ENCODE measurements at places on chromosomes 4 and X. TPM values are rescaled to one million over a fixed set of nuclear protein-coding genes. Genes with fewer than 3 reads are reported as not detected.

- DNase-seq: no peak
These were observed 412.1 kb upstream of the GRIA3 start for GRCh38 chrX:122771933-122772332.

DNA sequence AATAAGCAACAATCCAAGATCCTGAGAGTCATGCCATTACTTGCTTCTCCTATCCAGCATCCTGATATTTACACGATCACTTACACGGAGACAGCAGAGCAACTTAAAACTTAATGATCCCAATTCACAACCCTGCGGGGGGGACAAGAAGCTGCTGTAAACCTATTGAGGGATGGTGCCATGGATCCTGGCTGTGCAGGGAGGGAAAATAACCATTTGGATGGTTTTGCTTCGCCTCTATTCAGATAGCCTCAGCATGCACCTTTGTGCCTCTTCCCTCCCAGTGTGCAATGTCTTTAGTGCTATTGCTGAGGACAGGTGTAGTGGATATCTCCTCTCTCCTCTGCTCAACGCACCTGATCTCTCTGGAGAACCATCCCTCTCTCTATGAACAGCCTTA is 89.7 kb upstream of the PPARGC1A start:
- DNase-seq: no peak

- DNase-seq: peak; percentile 6
These were observed 2691.0 kb downstream of the PCDH7 start for GRCh38 chr4:33411182-33411581.

DNA sequence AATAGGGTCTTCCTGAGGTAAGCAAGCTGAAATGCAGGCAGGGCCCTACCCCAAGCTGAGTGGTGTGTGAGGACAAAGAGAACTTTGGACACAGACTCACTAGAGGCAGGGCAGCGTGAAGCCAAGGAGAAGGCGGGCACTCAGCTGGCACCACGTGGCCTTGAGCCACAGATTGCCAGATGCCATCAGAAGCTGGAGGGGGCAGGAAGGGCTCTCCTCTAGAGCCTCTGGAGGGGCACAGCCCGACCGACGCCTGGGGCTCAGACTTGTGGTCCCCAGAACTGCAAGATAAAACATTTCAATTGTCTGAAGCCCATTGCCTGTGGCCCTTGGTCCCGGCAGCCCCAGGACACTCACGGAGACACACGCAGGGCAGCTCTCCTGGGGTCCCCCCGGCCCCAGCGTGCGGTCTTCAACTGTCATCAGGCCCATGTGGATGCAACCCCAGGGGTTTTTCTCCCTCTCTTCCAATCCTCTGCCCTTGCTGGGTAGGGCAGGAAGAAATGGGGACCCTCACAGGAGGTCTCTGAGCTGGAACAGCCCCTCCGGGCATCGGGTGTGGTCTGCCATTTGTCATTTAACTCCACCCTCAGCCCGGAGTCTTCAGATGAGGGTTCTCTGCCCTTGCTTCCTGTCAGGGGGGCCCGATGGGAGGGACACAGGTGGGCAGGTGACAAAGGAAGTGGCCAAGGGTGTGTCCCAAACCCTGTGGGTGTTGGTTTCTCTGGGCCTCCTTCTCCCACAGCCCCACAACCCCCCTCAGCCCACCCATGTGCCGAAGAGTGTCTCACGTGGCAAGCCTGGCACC is 22.2 kb downstream of the HMX1 start:
- DNase-seq: no peak

DNA sequence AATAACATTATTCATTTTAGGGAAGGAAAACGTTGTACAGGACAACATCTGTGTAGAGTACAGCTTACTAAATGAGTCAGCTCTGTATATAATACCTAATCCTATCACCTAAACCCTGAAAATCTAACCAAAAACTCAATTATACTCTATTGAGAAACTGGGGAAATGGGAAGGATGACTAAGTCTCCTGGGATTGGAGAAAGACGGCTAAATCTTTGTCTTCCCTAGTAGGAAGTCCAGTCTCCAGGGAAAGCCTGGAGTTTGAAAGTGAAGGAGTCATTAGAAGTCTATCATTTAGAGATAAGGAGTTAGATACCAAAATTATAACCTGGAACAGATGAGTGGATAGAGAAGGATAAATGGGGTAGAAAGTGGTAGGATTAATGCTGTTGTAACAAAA is 286.5 kb downstream of the STK32B start:
- peak; percentile 29 for DNase-seq

Gene TSPAN7
- not detected for total RNA-seq

Measured in Daoy (cell line).